ENCODE measurements at places on chromosomes 1 and 21.
A peak's percentile ranks its signal among the peaks of the same experiment; 100 is the strongest.

DNA sequence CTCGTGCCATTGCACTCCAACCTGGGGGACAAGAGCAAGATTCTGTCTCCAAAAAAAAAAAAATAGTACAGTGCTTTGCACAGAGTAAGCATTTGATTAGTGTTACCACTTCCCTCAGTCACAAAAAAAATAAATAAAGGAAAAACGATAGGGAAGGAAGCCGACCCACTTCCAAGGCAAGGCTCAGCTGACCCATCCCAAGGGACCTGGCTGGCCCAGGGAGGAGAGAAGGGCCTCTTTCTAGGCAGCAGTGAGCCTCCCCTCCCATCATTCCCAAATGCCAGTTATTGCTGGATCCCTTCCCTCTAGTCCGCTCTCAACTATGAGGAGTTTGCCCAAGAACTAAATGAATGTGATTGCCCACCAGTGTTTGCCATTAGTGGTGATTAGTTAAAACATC is 77.8 kb downstream of the TMEM53 start:
- DNase-seq: no peak

GRCh38 chr1:195981448-195982139 is 626.6 kb downstream of the KCNT2 start:
- no peak for DNase-seq

- no peak for DNase-seq
Observed at GRCh38 chr21:46155514-46156377, at the start of gene FTCD. Gene FTCD (minus strand): TSS chr21:46155579. CDS start chr21:46155523, 56 bp downstream.

GRCh38 chr1:56150441-56151215 is 428.7 kb downstream of the PLPP3 start:
- no peak for DNase-seq

DNA sequence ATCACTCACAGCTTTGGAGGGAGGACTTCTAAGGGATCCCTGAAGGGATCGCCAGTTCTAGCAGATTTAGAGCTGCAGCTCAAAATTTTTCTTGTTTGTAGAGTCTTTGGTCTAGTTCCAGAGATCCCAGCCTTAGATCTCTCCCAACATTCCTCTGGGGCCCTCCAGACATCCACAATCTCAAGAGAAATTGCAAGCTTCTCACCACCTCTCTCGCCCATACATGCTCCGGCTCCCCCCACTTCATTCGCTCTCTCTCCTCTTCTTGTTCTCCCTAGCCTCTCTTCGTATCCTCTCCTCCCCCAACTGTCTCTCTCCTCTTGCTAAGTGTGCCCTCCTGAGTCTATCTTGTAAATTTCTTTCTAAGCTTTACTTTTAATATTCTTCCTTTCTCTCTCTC is 15.1 kb upstream of the TUT4 start:
- no peak for DNase-seq

DNA sequence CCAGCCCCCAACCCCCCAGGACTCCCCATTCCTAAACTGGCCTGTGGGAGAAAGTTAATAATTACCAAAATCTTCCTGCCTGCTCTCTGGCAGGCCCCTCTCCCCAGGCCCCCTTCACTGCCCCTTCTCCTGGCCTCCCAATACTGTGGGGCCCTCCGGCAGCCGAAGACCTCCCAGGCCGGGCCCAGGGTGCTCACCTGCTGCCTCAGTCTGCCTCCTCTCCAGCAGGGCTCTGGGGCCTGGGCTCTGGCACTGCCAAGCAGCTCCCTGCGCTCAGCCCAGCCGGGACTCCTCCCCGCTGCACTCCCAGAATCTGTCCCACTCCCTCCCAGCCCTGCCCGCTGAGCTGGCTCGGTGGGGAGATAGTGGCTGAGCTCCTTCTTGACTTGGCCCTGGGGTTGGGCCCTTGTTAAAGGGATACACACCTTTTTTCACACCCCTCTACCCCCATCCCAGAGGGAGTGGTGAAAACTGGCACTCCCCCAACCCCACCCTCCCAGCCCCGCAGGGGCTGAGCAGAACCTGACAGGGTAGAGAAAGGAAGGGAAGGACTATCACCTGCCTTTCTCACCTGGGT is at the start of gene S100A16:
Gene S100A16, minus strand, starts transcription at position 383 of the 577 bp plus-strand sequence. CDS start 4,986 bp downstream, outside the sequence.
- DNase-seq: no peak

- DNase-seq: no peak
Observed at GRCh38 chr1:186899977-186900376, 71.2 kb downstream of the PLA2G4A start.

DNA sequence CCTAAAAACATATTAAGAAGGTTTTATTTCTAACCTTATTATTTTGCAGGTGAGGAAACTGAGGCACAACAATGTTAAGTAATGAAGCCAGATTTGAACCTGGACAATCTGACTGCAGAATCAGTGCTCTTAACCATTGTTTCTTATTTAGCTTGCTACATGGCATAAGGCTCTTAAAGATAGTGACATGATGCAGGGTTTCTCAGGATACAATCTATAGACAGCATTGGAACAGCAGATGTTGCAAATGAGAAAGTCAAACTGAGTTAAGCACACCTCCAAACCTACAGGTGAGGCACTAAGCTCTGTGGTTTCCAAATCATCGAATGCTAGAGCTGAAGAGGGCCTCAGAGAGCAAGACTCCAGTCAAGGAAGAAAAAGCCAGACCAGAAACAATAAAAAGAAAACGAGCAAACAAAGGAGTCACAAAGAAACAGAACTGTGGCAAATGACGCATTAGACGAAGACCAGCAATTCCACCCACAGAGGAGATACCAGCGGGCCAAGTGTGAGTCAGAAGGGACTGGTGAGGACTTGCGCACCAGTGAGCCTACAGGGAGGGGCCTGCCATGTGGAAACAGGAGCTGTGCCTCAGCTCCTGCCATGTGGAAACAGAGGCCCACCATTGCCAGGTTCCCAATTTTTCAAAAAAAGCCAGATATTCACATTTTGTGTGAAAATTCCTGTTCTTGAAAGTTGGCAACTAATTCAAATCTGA is 14.4 kb downstream of the CD58 start:
- peak; percentile 12 for DNase-seq

DNA sequence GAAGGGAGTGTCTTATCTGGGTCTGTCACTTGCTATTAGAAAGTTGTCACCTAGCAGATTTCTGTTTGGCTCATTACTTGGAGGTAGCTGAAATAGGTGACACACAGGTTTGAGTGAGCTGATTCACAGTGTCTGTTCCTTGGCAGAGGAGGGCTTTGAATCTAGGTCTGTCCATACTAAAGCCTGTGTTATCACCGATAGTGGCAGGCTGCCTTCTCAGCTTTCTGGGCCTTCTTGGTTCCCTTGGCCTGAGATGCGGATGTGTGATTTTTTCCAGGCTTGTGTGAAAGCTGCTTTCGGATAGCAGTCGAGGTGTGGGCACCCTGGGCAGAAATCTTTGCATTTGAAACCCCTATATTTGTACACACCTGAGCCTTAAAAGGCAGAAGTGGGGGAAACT is 73.9 kb downstream of the ACTL8 start:
- no peak for DNase-seq

GRCh38 chr1:51274676-51275075 is 38.6 kb downstream of the RNF11 start:
- DNase-seq: no peak

- DNase-seq: no peak
Observed at GRCh38 chr1:35866991-35867390, 16.0 kb upstream of the AGO1 start.

GRCh38 chr1:201488830-201489589 is 17.9 kb downstream of the CSRP1 start:
- DNase-seq: peak; percentile 94

DNA sequence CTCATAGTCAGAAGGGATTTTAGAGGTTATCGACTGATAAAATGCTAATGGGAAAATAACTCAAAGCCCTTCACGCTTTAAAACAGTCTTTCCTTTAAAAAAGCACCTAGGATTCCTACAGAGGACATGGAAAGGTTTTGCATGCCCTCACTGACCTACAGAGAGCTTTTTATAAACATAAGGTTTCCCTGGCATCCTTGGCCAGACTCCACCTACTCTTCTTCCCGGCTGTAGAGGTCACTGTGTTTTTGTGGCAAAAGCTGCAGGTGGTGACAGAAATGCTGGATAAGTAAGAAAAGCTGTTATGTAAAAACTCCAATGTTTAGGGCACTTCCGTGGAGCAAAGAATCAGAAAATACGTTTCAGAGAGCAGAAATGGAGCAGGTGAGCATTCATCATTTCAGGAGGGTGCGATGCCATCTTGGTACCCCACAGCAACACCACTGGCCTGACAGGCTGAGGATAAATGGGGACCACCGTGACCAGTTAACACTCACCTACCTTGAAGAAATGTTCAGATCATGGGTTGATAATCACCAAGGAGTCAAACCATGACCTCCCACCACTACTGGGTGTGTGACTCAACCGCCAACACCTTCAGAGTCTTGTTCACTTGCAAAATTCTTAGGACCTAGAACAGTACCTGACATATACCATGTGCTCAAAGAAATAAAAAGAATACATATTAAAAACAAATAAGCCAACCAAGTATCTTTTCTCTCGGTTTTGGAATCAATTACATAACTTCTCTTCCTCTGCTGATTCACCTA is 46.6 kb downstream of the SSBP3 start:
- DNase-seq: no peak

- no peak for DNase-seq
Observed at GRCh38 chr21:44989537-44989886, 49.7 kb downstream of the SLX9 start.

- no peak for DNase-seq
Observed at GRCh38 chr1:70038025-70038424, 167.4 kb downstream of the LRRC40 start.

DNA sequence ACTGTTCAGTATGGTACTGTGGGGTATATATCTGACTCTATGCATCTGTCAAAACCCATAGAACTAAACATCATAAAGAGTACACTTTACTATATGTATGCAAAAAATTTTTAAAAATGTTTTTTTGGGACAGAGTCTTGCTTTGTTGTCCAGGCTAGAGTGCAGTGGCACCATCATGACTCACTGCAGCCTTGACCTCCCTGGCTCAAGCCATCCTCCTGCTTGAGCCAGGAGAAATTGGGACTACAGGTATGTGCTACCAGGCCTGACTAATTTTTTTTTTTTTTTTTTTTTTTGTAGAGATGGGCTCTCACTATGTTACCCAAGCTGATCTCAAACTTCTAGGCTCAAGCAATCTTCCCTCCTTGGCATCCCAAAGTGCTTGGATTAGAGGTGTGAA is 11.5 kb downstream of the TRIT1 start:
- DNase-seq: no peak

GRCh38 chr1:5311634-5312292 is 657.4 kb downstream of the AJAP1 start:
- DNase-seq: no peak

- DNase-seq: no peak
Observed at GRCh38 chr1:34602907-34603306, 151.9 kb upstream of the GJB5 start.

- DNase-seq: no peak
Observed at GRCh38 chr1:187018291-187018690, 189.5 kb downstream of the PLA2G4A start.
